NCI-H2081 (cell line): ENCODE measurements at places on chromosomes 6 and 20.
A peak's percentile ranks its signal among the peaks of the same experiment; 100 is the strongest.

DNA sequence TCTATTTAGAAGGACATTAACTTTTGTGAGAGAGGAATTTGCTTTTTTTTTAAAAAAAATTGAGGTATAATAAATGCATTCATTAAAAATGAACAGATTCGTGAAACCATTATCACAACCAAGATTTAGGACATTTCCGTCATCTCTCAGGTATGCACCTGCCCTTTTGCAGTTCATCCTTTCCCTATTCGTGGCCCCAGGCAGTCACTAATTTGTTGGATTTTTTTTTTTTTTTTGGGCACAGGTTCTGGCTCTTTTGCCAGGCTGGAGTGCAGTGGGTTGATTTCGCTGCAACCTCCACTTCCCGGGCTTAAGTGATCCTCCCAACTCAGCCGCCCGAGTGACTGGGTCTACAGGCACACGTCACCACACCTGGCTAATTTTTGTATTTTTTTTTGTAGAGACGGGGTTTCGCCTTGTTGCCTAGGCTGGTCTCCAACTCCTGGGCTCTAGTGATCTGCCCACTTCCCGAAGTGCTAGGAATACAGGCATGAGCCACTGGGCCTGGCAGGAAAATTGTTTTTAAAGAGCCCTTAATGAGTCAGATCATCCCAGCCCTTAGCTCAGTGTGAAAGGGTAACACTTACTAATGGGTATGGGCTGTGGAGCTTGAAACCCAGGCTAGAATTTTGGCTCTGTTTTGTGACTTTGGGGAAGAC lies 9.2 kb downstream of the PHF3 start:
- peak; percentile 30 for DNase-seq

DNA sequence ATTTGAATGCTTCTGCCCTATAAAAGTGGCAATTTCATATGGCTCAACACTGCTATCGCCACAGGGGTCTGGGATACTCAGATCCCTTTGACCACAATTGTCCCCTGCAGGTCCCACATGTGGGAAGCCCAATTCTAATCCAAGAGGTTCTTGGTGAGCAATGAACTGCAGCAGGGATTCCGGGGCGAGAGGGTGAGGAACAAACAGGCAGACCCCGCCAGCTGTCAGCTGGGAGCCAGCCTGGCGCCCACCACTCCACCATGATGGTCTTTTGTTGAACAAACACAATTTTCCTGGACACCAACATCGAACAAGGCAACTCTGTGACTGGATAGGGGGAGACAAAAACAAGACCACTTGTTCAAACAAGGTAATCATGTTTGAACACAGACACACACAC lies 80.5 kb downstream of the TMEM242 start:
- no peak for DNase-seq

DNA sequence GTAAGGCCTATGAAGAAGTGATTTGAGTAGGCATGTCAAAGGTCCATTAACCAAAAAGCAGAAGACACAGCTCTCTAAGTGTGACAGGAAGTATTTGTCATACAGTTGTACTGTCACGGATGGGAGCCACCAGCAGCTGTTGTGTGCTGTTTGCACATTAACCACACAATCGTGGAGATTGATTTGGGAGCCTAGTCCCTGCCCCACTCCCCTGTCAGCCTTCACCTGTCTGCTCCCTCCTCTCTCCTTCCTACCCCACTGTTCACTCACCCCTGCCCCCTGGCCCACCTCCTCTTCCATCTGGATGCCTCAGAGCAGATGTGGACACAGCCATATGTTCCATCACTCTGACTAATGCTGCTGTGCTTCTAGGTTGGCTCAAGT lies 124.7 kb upstream of the SPACA1 start:
- DNase-seq = no peak

DNA sequence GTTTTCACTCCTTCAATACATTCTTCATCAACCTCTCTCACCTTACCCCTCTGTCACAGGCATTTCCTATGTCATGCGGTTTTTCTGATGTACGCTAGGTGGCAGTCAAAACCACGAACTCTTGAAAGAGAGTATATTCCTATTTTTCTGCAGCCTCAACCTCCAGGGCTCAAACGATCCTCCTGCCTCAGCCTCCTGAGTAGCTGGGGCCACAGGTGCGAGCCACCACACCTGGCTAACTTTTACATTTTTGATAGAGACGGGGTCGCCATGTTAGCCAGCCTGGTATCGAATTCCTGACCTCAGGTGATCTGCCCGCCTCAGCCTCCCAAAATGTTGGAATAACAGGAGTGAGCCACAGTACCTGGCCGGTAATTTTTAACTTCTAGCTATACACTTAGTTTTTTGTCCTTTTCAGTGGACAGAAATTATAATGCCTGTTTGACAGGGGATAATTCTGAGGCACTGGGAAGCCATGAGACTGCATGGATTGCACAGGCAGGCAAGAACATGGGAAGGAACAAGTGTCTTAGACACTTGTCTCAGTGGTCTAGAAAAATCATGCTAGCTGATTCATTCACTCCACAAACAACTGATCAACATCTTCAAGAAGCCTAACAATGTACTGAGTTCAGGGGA lies 22.5 kb upstream of the HFE start:
- DNase-seq = peak; percentile 53

GRCh38 chr6:115411756-115412155 lies 648.9 kb downstream of the FRK start:
- DNase-seq = no peak

DNA sequence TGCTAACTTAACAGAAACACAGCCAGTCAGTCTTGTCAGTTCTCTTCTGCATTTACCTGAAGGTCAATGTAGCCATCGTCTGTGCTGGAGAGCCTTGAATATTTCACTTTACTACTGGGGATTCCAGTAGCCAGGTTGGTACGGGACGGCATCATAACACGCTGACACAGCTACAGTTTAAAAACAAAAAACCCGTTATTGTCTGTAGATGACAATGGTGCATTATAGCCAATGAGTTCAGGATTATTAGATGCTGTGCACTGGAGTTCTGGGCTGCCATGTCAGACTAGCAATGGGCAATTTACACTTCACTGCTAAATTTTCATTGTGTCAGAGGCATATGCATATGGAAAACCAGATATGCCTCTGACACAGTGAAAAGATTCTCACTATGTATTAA lies 10.5 kb downstream of the PCNA start:
- no peak for DNase-seq
